ENCODE measurements at places on chromosomes 1 and 21.

DNA sequence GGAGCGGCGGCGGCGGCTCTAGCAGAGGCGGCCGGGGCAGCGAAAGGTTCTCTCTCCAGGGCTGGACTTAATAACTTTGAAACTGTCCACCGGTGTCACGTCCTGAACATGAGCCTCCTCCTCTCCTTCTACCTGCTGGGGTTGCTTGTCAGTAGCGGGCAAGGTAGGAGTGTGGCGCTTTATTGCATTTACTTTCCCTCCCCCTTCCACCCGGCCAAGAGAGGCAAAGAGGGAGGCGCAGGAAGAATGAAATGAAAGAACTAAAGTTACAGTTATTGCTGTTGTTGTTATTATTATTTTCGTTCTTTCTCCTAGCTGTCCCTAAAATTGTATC lies 214 bp downstream of the NCAM2 start:
- no peak for DNase-seq

GRCh38 chr1:221625026-221625425 lies 116.9 kb downstream of the DUSP10 start:
- no peak for DNase-seq

- peak; percentile 11 for DNase-seq
Measured at GRCh38 chr1:167121375-167122120, 27.7 kb downstream of the STYXL2 start.

- DNase-seq: no peak
Measured at GRCh38 chr21:42437786-42438185, 34.1 kb downstream of the UBASH3A start.

- DNase-seq: no peak
Measured at GRCh38 chr1:18466676-18467075, 14.1 kb upstream of the KLHDC7A start.

DNA sequence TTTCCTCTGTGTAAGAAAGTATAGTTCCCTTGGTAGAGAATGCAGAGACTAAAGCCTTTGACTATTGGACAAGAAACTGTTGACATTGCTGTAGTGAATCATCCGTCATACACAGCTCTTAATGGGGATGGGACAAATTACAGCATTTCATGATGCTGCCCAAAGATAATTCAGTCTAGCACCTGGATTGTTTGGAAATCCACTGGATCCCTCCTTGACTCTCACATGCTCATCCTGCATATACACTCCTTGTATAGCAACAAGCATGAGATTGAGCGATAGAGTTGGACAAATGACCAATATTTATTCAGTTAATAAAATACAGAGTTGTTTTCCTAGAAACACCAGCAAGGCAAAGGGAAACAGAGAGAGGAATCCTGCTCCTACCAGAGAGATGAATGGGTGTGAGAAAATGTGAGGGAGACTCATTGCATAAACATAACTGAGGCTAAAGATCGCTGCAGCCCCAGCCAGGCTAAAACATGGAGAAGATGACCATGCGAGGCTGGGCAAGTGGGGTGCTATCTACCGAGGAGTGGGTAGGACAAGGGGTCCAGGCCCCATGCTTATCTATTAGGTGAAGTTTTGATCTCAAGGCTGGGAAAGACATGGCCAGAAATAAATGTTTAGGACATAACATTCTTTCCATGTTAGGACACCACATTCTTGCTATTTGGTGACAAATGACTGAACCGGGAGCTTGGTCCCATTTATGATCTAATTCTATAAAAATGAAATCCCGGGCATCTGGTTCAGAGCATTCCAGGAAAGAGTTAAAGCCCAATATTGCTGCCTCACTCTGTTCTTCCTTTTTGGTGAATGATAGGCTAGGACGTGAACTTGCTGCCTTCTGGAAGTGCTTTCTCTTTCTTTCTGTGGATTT lies 153.2 kb downstream of the TGFB2 start:
- no peak for DNase-seq

DNA sequence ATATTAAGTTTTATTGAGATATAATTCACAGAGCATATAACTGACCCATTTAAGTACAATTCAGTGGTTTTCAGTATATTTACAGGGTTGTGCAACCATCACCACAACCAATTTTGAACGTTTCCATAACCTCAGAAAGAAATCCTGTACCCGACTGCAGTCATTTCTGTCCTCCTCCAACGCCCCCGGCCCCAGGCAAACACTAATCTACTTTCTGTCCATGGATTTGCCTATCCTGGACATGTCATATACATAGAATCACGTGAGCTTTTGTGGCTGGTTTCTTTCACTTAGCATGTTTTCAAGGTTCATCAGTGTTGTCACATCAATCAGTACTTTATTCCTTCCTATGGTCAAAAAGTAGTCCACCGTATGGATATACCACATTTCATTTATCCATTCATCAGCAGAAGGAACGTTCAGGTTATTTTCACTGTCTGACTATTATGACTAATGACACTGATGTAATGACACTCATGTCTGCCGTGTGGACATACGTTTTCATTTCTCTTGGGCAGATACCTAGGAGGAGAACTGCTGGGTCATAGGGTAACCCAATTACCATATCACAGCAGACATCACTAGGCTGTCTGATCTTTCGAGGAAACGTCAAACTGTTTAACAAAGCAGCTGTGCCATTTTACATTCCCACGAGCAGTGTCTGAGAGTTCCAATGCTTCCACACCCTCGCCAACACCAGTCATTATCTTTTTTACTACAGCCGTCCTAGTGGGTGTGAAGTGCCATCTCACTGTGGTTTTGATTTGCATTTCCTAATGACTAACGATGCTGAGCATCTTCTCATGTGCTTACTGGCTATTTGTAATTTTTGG lies 30.8 kb downstream of the MRPL37 start:
- no peak for DNase-seq

DNA sequence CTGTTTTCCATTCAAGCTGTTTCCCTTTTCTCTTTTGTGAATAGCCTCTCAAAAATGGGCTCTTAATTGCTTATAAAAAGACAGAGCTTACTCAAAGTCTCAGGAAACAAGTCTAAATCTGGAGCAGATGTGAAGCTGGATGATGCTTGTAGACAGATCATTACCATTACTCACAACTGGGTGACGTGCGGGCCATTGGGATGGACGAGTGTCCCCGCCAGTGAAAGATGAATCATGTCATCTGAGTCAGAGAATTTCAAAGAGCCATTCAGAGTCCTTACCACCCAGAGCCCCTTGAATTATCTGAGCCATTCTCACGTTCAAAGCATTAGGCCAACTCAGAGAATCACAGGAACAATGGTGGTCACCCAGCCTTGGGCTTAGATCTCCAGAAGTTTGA lies 134.6 kb downstream of the HUNK start:
- no peak for DNase-seq

DNA sequence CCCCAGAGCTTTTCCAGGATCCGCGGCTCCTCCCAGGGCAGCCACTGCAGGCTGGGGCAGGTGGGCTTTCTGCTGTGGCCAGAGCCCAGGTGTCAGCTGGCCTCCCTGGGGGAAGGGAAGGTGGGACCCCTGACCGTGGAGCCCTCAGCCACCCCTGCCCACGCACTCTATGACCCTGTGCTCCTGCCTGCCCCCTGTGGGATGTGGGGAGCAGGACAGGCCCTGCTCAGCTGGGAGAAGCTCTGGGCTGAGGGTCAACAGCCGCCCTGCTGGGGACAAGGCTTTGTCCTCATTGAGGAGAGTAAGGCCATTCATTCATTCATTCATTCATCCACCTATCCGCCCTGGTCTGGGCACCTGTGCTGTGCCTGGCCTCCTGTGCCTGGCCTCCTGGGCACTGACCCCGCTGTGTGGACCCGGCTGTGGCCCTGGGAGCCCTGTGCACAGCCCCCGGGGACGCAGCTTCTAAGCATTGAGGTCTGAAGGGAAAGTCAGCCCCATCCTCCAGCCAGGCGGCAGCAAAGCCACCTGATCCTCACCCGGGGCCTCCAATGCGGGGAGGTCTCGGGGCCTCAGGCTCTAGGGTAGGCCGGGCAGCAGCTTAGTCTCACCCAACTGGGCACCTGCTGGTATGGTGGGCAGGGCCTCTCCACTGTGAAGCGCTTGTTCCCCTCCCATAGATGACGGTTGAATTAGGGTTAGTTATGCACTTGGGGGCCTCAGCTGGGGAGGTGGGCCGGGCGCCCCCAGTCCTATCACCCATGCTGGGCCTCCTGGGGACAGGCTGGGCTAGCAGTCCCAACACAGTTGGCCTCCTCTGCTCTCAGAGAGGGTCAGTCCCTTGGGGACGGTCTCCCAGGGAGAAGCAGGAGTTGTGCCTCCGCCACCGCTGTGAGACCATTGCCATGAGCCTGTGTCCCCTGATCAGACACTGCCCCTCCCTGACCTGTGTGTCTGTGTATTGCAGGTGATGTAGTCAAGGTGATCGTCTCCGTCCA lies 6.0 kb downstream of the TNFRSF14 start:
- DNase-seq: no peak

DNA sequence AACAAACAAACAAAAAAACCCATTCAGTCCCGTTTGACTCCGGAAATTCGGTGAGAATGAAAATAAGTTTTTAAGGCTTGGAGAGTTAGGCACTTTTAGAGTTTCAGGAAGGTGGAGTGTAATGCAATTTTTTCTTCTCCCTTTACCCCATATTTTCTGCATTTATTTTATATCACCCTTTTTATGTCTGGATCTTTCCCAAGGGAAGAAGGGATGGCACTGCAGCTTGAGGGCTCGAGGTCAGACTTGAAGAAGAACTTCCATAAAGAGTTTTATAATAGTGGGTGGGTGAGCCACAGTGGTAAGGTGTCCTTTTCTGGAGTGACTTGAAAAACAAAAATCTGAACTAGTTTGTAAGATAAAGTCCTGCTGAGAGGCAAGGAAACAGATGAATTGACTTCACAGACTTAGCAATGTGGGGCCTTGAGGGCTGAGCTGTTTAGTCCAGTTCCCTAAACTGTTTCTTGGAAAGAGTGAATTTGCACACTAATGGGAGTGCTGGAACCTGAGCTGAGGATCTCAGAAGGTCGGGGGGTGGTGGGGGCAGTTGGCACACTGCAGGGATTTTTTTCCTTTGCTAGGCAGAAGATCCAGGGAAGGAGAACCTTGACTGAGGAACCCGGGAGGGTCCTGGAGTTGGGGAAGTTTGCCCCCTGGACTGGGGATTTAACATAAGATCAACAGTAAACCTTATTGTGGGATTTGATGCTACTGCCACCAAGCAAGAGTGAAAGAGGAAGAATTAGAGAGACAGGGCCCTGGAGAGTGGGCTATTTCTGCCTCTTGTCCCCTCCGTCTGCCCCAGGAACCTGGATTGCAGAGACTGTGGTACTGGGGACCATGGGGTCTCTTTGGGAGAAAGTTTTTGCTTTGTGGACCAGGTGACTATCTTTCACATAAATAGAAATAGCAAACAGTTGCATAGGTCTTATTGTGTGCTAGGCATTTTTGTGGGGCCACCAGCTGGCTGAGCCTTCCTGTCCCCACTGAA lies 1.8 kb upstream of the MEX3A start:
- no peak for DNase-seq

GRCh38 chr1:59477286-59477685 lies 180.4 kb downstream of the FGGY start:
- DNase-seq: no peak

- DNase-seq: no peak
Measured at GRCh38 chr1:243557866-243558265, 292.2 kb downstream of the AKT3 start.

GRCh38 chr1:69765951-69766350 lies 198.2 kb downstream of the LRRC7 start:
- no peak for DNase-seq
